Fibroblast of skin of right biceps (primary cell): ENCODE measurements at places on chromosomes 3 and 15.

DNA sequence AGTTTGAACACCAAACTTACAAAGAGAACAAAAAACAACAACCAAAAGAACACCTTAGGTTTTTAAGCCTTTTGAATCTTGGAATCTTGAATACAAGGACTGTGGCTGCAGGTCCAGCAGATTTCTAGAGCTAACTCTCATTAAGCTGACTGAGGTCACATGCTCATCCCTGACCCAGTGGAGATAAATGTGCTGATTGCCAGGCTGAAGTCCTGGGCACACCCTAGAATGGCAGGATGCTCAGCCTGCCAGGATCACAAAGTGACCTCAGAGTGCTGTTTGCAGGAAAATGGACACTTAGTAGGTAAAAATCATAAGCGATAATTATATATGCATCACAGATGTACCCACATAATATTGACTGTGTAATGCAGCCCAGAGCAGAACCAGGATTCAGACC lies 245.3 kb upstream of the NR2E3 start:
- DNase-seq: no peak

DNA sequence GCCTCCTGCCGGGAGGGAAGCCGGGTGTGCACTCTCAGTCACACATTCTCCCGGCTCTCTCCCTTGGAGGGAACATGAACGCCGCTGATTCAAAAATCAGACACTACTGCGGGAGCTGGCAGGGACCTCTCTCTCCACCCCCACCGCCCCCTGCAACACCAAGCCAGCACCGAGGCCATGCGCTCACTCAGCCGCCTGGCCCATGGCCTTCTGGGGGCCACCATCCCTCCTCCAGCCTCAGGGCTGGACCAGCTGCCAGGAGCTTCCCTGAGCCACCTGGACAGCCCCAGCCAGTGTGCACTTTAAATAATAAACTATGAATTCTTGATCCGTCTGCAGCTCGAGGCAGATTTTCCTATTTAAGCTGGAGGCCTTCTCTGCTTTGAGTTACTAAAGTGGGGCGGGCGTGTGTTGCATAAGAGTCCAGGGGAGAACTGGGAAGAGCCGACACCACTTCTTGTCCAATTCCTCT lies 30.6 kb downstream of the ADAMTS17 start:
- no peak for DNase-seq

- no peak for DNase-seq
Observed at GRCh38 chr3:187230011-187230410, 32.7 kb downstream of the RTP1 start.

- no peak for DNase-seq
Observed at GRCh38 chr15:86403221-86403620, 323.6 kb downstream of the AGBL1 start.

DNA sequence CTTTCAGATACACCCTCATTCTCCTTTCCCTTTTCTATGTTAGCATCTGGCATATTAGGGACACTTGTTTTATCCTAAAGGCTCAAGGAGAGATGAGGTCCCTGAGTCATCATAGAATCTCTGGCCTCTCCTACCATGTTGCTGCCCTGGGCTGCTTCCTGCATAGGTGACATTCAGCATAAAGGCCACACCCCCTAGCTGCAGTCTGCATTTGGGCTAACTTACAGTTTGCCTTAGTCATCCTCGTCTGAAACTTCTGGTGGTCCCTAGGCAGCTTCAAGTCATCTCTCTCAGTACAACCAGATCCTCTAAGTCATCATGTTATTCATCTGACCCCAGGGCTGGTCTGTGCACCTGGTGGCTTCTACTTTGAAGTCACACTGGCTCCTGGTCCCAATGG lies 982.7 kb upstream of the NR2F2 start:
- DNase-seq: no peak

DNA sequence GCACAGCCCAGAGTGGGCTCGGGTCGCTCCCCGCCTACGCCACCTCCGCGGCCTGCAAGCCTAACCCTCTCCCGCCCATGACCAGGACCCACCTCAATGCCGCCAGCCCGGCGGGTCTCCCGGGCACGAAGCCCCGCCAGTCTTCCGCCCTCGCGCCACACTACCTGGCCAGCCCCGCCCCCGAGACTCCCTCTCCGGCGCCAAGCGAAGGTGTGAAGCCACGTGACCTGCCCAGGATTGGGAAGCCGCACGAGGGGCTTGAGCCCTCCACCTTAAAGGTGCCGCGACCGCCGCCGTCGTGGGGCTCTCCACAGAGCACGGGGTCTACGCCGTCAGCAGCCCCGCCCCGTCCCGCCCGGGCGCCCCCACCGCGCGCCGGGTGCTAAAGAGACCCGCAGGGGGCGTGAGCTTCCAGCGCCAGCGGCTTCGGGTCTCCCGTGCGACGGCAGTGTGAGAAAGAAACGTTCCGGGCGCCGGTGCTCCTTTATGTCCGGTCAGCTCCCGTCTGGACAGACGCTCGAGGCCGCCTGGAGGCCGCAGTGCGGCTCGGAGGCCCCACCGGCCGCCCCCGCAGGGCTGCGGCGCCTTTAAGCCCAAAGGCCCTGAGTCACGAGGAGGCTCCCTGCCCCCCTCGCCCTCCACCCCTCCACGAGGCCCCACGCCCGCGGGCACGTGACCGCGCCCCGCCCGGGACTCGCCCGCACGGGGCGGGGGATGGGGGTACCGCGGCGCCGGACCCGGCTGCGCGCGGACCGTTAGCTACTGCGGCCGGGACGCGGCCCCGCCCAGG lies at the start of gene CPEB1:
TSS of gene CPEB1 (minus strand) at position 319 of the 790 bp plus-strand sequence. CDS start 18,904 bp downstream, outside the sequence.
- peak; percentile 38 for DNase-seq

GRCh38 chr15:74891469-74891868 lies 1.6 kb downstream of the MPI start:
- DNase-seq: no peak

GRCh38 chr3:1394188-1394587 lies 301.4 kb downstream of the CNTN6 start:
- no peak for DNase-seq

GRCh38 chr15:89396723-89397652 lies 62.4 kb upstream of the POLG start:
- no peak for DNase-seq

DNA sequence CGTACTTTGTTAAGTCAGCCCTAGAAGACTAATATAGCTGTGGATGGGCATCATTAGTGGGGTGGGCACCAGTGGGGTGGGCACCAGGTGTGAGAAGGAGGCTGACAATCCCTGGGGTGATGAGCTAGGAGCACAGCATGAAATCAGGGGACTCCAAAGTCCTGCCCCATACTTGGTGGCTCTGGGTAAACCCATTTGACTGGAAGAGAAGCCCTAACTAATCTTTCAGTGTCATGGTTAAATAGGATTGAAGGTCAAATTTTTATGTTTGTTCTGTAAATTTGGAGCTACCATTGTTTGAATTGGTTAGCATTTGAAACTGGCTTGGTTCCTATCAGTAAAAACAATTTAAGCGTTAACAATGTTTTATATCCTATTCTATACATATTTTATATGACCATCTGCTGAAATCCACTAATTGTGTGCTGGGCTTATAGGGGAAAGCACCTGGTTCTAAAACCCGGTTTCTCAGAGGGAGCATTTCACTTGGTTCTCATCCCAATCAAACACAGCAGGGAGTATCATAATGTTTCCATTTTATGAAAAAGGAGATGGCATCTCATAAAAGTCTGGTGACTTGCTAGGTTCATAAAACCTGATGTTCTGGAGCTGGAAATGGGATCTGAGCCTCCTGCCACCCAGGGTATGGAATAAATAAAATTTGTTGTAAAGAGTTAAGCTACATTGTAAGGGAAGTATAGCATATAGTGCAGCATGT lies 87.7 kb upstream of the HACD2 start:
- DNase-seq: no peak

DNA sequence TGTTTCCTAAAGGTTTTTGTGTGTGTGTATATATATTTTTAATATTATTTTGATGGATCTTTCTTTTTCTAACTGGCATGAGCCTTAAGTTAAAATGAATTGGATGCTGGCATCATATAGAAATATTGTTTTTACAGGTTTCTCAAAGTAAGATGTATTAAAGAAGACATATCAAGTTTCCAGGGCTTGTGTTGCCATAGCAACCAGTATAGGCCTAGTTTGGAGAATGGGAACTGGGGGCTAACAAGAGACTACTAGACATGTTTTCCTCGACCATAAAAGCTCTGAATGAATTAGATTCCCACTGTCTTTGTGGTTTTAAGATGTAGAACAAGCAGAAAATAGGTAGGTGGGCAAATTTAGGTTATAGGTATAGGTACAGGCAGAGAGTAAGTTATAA lies 771.4 kb downstream of the TUSC7 start:
- no peak for DNase-seq

DNA sequence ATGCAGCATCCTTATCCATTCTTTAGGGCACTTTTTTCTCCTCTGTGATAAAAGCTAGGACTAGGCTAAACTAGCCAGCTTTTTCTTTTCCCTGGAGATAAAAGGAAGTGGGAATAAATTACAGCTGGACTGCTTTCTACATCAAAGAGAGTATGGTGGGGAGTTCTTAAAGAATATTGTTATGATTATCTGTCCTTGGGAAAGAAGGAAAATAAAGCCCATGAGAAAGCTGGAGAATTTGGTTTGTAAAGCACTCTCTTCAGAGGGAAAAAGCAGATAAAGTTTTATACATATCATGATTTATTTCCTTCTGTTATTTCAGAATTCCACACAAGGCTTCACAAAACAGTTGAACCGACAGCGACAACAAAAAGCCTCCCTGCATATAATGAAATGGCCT lies 923.0 kb downstream of the DIPK2A start:
- no peak for DNase-seq

- no peak for DNase-seq
Observed at GRCh38 chr3:175422744-175423143, 563.6 kb downstream of the NAALADL2 start.

DNA sequence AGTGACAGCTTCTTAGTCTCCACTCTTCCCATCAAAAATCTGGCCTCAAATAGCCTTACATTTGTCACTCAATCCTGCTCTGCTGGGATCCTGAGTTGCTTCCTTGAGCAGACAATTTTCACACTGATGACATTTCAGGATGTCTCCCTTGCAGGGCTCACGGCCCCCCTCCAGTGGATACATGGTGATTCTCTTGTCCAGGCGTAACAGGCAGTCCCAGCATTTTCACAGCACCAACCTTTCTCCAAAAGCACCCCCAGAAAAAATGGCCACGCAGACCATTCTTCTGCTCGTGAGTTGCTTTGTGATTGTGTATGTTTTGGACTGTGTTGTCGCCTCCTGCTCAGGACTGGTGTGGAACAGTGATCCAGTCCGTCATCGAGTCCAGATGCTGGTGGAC lies 47.4 kb upstream of the WNT7A start:
- DNase-seq: no peak

- DNase-seq: no peak
Observed at GRCh38 chr3:53147151-53147902, 13.7 kb upstream of the PRKCD start.

DNA sequence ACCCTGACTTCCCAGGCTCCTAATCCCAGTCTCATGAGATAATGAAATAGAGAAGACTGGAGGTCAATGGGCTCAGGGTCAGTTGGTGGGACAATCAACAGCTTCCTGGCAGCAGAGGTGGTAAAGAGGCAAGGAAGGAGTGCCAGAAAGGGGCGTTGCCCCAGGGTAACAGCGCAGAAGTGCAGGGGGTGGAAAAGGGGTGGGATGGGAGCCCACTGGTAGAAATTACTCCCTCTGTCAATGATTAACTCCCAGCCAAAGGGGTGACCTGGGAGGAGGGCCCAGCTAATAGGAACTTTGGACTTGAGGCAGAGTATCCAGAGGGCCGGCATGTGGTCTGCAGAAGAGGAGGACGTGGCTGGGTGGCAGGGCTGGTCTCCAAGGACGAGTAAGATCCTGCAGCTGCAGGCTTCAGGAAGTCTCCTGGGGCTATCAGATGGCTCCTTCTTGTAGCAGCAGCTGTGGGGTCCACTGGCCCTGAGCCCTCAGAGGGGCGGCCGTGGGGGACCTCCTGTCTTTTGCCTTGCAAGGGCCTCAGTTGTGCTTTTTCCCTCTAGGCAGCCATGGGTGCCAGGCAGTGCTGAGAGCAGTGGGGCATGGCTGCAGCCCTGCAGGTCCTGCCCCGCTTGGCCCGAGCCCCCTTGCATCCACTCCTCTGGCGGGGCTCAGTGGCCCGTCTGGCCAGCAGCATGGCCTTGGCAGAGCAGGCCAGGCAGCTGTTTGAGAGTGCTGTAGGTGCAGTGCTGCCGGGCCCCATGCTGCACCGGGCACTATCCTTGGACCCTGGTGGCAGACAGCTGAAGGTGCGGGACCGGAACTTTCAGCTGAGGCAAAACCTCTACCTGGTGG lies 2.3 kb downstream of the GLYCTK start:
- no peak for DNase-seq

- peak; percentile 36 for DNase-seq
Observed at GRCh38 chr3:40191850-40192448, 117.6 kb upstream of the EIF1B start.

GRCh38 chr3:134276086-134276485 lies 25.4 kb upstream of the RYK start:
- DNase-seq: no peak

GRCh38 chr3:57112206-57112605 lies 51.7 kb downstream of the SPATA12 start:
- DNase-seq: no peak

GRCh38 chr3:27340534-27340933 lies 28.6 kb downstream of the NEK10 start:
- no peak for DNase-seq

DNA sequence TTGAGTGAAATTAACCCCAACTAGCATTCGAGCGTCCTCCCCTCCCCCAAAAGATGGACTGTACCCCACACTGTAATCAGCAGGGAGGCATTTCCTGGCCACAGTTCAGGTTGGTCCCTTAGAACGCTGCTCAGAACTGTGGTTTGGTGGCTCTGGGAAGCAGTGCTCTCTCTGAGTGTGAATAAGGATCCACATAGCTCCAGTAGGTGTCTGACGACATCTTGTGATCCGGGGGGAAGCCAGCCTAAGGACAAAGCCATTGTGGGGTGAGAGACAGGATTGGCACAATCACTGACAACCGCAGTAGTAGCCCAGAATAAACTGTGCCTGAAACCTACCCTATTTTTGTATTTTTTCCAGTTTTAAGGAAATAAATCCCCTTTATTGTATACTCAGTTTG lies 125.3 kb downstream of the IGF1R start:
- no peak for DNase-seq

GRCh38 chr15:62060896-62061280 lies 641 bp upstream of the VPS13C start:
- no peak for DNase-seq

DNA sequence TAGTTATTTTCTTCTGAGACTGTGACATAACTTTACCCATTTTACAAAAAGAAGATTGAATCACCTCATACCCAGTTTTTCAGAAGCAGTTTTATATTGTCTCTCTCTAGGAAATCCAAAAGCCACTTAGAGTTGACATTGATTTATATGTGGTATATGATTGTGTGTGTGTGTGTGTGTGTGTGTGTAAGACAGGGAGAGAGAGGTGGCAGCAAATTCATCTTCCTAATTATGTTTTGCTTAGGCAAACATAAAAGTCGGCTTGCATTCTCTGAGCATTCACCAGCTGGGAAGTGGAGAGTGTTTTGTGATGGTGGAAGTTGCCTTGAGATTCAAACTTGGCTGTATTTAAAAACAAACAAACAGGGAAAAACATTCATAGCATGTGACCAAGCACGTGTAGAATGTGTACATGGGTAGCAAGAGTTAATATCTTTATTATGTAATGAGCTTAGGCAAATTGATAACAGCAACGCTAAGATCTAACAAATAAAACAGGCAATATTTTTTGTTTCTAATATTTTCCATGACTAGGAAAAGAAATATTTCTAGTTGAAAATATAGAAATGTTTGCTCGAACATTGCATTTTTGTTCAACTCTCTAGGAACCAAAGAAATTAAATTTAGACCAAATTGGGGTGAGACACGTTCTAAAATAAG lies 64.4 kb upstream of the IGF1R start:
- DNase-seq: no peak

GRCh38 chr3:67227030-67227429 lies 228.9 kb downstream of the KBTBD8 start:
- DNase-seq: no peak

GRCh38 chr3:66138336-66139313 lies 82.2 kb upstream of the SLC25A26 start:
- peak; percentile 74 for DNase-seq
